ENCODE measurements at places on chromosomes 12 and 14.

DNA sequence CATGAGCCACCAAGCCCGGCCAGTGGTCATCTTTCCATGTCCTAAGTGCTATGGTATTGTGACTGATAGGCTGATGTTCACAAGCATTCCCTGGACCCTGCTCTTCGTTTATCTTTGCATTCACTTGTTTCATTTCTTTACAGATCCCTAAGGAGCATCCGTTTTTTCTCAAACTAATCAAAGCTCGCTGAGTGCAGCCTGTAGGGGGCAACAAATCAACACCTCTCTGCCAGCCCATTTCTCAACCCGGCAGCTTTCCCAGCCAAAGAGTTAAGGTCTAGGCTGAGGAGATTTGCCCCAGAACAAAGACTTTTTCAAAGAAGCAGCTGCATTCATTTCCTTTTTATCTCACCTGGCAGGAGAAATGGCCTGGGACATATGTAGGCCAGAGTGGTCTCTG is 12.1 kb downstream of the SIRT4 start:
- DNase-seq, result no peak

- DNase-seq, result no peak
Measured at GRCh38 chr12:4809449-4810218, 89.4 kb downstream of the GALNT8 start.

GRCh38 chr12:72075401-72075800 is 136.8 kb downstream of the TPH2 start:
- DNase-seq, result no peak

DNA sequence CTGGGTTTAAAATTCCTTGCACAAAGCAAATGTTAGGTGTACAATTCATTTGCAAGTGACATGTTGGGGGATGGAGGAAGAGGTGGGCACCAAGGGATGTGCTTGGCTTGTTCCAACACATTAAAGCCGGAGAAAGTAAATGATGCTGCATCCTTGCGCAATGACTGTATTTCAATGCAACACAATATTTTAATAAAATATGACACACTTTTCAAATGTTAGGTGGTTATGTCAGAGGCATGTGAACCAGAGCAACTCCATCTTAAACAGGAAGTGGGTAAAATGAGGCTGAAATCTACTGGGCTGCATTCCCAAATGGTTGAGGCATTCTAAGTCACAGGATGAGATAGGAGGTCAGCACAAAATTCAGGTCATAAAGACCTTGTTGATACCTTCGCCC is 53.6 kb upstream of the ARHGAP5 start:
- DNase-seq, result peak; percentile 31

DNA sequence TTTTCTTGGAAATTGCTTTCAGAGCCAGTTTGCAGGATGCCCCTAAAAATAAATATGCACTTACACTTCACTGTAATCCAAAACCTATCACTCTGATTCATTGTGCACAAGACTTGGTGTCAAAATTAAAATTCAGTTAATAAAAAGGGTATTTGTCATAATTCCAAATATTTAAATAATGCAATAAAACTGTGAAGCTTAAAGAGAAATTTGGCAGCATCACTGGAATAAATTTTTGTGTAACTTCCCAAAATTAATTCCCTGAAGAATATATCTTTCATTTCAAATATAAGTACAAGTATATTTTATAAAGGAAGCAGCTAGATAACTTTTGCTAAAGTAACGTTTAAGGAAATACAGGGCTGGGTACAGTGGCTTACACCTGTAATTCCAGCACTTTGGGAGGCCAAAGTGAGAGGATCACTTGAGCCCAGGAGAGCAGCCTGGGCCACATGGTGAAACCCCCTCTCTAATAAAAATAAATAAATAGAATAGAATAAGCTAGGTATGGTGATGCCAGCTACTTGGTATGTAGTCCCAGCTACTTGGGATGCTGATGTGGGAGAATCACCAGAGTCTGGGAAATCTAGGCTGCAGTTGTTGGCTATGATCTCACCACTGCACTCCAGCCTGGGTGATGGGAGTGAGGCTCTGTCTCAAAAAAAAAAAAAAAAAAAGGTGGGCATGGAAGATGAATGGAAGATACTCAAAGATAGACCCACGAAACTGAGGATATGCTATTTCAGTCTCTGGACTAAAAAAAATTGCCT is 233.8 kb downstream of the FBXL14 start:
- DNase-seq, result peak; percentile 30

DNA sequence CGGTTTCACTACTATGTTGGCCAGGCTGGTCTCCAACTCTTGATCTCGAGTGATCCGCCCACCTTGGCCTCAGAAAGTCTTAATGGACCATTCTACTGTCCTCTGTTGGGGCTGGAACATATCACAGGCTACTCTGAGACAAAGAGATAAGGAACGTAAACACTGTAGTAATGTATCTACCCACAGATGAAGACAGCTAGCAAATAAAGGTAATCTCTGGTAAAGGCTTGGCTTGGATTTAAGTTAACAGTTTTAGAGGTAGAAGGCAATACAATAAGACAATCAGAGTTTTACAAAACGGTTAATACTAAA is 44.6 kb upstream of the ISM2 start:
- no peak for DNase-seq

GRCh38 chr14:105491366-105491973 is 424 bp downstream of the TEDC1 start:
- DNase-seq, result peak; percentile 73

Measured in epithelial cell of esophagus (primary cell).